ENCODE measurements at places on chromosomes 11 and 22. TPM values are rescaled to one million over a fixed set of nuclear protein-coding genes. Genes with fewer than 3 reads are reported as not detected.
A peak's percentile ranks its signal among the peaks of the same experiment; 100 is the strongest.

The PLCB3 gene
- 15.6 TPM for total RNA-seq

DNA sequence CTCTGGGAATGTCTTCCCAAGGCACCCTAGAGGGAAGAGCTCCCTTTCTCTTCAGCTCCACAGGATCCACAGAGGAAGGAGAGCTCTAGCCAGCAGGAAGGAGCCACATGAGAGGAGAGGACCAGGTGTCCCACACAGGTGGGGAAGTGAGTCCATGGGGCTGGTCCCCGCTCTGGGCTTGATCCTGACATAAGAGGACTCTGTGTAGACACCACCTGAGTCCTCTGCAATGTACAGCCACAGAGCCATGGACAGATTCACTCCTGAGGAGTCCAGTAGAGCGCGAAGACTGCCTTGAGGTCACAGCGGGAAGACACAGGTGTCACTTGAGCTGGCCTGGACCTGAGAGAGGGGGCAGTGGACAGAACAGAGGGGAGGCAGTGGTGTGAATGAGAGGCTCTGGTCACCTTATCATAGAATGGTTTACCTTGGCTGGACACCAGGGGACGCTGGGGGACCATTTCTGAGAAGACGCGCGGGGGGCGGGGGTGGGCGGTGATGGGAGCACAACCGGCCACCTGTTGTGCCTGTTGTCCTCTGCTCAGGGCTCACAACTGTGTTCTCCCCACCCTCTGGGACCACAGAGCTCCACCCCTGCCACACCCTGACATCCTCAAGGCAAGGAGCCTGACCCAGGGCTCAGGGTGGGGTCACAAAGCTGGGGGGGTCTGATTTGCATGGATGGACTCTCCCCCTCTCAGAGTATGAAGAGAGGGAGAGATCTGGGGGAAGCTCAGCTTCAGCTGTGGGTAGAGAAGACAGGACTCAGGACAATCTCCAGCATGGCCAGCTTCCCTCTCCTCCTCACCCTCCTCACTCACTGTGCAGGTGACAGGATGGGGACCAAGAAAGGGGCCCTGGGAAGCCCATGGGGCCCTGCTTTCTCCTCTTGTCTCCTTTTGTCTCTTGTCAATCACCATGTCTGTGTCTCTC, 128.2 kb downstream of the ZNF280B start:
- H3K36me3 ChIP-seq: no peaks in the 10 kb centered on the region
- no peak overlapping the region for H3K4me3 ChIP-seq
- no peak overlapping the region for H3K27ac ChIP-seq
- peaks cover 100% of the 10 kb centered on the region for H3K27me3 ChIP-seq

- H3K4me1 ChIP-seq: peaks cover 25% of the 10 kb centered on the region
- no peak for DNase-seq
- no peaks in the 10 kb centered on the region for H3K36me3 ChIP-seq
These were observed 2.4 kb downstream of the PRR5 start for GRCh38 chr22:44704159-44705021.

The OR52E5 gene
- not detected for total RNA-seq

The DLG2 gene
- 7.5 TPM for total RNA-seq

DNA sequence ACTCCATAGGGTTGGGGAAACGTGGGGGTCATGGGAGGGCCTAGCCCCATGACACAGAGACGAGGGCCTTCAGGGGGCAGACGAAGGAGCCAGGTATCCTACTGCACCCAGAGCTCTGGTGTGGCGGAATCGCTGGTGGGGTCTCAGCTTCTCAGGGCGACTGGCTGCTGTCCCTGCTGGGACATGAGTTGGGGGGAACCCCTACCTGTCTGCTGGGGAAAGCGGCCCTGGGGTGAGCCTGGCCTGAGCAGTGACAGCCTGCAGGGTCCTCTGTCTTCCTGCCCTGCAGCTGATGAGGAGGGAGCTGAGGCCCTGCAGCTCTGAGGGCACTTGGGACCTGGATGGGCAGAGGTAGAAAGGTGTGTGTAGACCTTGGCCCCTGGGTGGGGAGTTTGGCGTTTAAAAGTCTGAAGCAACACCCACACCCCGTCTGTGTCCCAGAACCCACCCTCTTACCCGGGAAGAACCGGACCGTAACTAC, 33.6 kb upstream of the GRAMD4 start:
- peaks cover 20% of the 10 kb centered on the region for H3K4me1 ChIP-seq
- H3K36me3 ChIP-seq: no peaks in the 10 kb centered on the region
- H3K27ac ChIP-seq: no peak overlapping the region
- H3K4me3 ChIP-seq: no peak overlapping the region
- H3K27me3 ChIP-seq: peaks cover 34% of the 10 kb centered on the region

DNA sequence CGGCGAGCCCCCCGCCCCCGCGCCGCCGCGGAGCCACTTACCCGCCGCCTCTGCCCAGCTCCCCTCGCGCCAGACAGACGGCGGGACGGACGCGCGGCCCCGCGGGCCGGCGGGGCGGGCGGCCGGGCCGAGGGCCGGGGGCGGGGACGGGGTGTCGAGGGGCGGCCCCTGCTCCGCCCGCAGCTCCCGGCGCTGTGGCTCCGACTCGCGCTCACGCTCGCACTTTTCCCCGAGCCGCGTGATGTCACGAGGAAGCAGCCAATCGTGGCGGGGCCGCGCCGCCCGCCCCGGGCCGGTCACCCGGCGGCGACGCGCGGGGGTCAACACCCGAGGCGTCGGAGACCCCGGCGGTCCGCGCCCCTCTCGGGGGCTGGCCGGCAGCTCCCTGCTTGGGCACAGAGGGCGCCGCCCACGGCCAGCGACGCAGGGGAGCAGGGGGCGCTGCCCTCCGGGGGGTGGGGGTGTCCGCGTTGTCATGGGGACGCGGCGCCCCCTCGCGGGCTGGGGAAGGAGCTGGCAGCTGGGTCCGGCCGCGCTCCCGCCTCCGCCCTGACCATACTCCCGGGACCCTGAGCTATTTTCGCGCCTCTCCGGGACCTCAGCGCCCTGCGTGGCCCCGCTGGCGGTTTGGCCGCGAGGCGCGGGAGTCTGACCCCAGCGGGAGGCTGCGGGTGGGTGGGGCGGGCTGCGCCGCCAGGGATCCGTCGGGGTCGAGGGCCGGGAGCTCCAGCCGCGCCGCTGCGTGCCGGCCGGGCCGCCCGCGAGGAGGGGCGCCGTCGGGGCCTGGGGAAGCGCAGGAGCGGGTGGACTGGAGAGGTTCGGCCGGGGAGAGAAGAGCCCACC, at the start of gene CHRM4:
Gene CHRM4 (minus strand): TSS at position 199 of the 843 bp plus-strand sequence. CDS start 5,219 bp downstream, outside the sequence.
- H3K4me1 ChIP-seq: peaks cover 23% of the 10 kb centered on the region
- no peaks in the 10 kb centered on the region for H3K36me3 ChIP-seq
- peaks cover 75% of the 10 kb centered on the region for H3K27me3 ChIP-seq
- peak within 1 kb of the TSS; percentile 49 for H3K4me3 ChIP-seq
- peak; percentile 77 for DNase-seq

Data from neural progenitor cell (in vitro differentiated cells).